Ovary (tissue), 10 donors: ENCODE measurements at places on chromosomes 4 and X. TPM values are rescaled to one million over a fixed set of nuclear protein-coding genes. Genes with fewer than 3 reads are reported as not detected.

The PABPC1L2A gene
- not detected for total RNA-seq

- H3K36me3 ChIP-seq = no peaks in the 10 kb centered on the region
- H3K4me1 ChIP-seq = peaks cover 2% of the 10 kb centered on the region
- H3K4me3 ChIP-seq = no peak overlapping the region
- no peak for DNase-seq
- no peaks in the 10 kb centered on the region for H3K27me3 ChIP-seq
- no peak overlapping the region for H3K27ac ChIP-seq
These were observed 55.9 kb downstream of the CRMP1 start for GRCh38 chr4:5836943-5837342.

The NUP54 gene
- 51.2 TPM for total RNA-seq

The CT45A7 gene
- total RNA-seq = not detected

- no peaks in the 10 kb centered on the region for H3K36me3 ChIP-seq
- no peak for DNase-seq
- no peaks in the 10 kb centered on the region for H3K27me3 ChIP-seq
- H3K4me1 ChIP-seq = no peaks in the 10 kb centered on the region
These were observed 152.7 kb upstream of the FAM241A start for GRCh38 chr4:111992351-111993168.

DNA sequence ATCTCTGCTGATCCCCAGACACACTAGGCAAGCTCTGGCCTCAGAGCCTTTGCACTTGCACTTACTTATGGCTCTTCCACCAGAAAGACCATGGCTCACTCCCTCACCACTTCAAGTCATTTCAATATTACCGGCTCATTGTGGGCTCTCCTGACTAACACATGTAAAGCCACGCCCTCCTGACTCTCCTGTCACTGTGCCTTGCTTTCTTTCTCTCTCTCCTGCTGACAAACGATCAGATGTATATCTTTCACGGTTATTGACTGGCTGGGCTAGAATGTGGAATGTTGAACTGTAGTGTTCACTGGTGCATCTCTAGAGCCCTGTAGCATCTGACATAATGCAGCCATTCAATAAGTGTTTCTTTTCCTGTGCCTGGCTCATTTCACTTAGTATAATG lies 425.1 kb downstream of the RAB28 start:
- no peak overlapping the region for H3K4me3 ChIP-seq
- no peaks in the 10 kb centered on the region for H3K27me3 ChIP-seq
- no peak for DNase-seq
- H3K36me3 ChIP-seq = no peaks in the 10 kb centered on the region
- H3K4me1 ChIP-seq = no peaks in the 10 kb centered on the region

The SPATA4 gene
- total RNA-seq = not detected

DNA sequence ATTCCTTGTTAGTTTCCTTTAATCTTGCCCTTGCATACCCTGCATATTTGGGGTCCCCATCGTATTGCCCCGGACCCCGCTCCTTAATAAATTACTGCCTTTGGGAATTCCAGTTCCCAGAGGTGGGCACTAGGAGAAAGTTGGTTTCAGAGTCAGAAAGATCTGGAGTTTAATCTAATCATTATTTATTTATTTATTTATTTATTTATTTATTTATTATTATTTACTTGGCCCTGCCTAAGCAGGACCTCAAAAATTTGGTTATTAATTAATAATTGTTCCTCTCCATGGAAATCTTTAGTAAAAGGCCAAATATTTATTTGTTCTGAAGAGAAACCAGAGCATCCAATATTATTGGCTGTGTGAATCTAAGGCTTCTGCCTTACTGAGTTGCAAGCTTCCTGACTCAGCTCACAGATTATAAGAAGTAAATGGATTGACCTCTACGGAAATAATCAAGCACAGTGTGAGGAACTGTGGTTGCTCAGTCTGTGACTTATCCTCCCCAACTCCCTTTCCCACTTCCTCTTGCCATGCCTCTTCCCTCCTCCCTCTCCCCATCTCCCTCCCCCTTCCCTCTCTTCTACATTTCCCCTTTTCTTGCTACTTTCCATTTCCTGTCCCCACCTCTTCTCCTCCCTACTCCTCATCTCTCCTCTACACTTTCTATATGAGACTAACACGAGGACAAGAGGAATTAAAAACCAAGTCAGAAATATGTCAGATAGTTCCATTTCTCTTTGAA lies 61.5 kb upstream of the AP1S2 start:
- no peaks in the 10 kb centered on the region for H3K36me3 ChIP-seq
- DNase-seq = no peak
- H3K4me1 ChIP-seq = no peaks in the 10 kb centered on the region
- no peaks in the 10 kb centered on the region for H3K27me3 ChIP-seq

DNA sequence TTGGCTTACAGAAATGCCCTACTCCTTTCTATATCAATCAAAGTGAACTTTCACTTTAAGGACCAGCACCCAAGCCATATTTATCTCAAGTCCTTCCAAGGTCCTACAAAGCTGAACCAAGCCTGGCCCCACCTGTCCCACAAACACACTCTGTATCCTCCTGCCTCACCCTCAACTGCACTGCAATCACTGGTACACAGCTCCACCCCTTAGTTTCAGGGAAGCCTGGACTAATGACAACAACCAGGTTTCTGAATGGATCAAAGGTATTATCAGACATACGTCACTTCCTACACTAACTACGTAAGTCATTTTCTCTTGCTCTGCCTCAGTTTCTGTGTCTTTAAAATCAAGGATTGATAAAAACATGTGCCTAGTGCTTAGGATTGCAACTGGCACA lies 205.6 kb upstream of the HS3ST1 start:
- H3K4me3 ChIP-seq = no peak overlapping the region
- no peaks in the 10 kb centered on the region for H3K36me3 ChIP-seq
- no peaks in the 10 kb centered on the region for H3K27me3 ChIP-seq
- no peak overlapping the region for H3K27ac ChIP-seq

DNA sequence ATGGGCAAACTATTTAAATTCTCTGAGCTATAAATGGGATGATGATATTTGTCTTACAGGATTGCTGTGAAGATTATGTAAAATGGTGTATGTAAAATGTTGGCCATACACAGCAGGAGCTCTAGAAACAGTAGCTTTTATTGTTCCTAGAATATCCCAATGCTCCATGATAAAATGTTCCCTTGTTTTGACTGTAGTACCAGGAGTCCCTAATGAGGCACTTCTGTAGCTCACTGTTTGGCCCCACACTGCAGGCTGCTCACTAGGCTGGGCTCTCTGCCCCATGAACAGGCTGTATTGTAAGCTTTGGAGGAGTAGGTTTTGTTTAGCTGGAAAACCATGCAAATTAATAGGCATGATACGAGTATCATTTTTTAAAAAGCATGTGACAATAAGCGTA lies 3.3 kb upstream of the FGA start:
- no peak overlapping the region for H3K4me3 ChIP-seq
- H3K27me3 ChIP-seq = no peaks in the 10 kb centered on the region
- DNase-seq = no peak
- no peaks in the 10 kb centered on the region for H3K4me1 ChIP-seq

The EDA2R gene
- 6.0 TPM for total RNA-seq

- H3K4me1 ChIP-seq = no peaks in the 10 kb centered on the region
- no peak for DNase-seq
- H3K27ac ChIP-seq = no peak overlapping the region
- H3K4me3 ChIP-seq = no peak overlapping the region
- H3K36me3 ChIP-seq = no peaks in the 10 kb centered on the region
- no peaks in the 10 kb centered on the region for H3K27me3 ChIP-seq
These were observed 16.0 kb downstream of the TNMD start for GRCh38 chrX:100600758-100601157.

The TFE3 gene
- 58.4 TPM for total RNA-seq

GRCh38 chrX:11461201-11462001 lies 168.2 kb downstream of the AMELX start:
- no peaks in the 10 kb centered on the region for H3K27me3 ChIP-seq
- H3K27ac ChIP-seq = no peak overlapping the region
- no peak overlapping the region for H3K4me3 ChIP-seq

DNA sequence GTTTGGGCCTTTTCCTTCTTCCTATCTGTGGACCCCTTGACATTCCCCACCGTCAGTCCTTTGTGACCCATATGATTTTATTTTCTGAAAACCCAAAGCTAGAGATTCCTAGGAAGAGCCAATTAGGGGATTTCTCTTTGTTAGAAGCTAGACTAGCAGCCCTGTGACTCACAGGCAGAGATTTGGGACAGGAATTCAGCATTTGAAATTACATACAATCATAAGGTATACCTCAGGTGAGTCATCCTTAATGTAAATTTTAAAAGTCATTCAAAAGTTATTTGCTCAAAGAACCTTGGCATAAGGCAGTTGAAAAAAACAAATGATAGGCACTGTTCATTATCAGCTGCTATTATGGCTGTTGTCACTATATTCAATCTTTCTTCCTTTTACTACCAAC lies 40.6 kb downstream of the USP26 start:
- no peak for DNase-seq
- no peaks in the 10 kb centered on the region for H3K27me3 ChIP-seq
- no peak overlapping the region for H3K4me3 ChIP-seq
- no peak overlapping the region for H3K27ac ChIP-seq
- no peaks in the 10 kb centered on the region for H3K36me3 ChIP-seq
- no peaks in the 10 kb centered on the region for H3K4me1 ChIP-seq

DNA sequence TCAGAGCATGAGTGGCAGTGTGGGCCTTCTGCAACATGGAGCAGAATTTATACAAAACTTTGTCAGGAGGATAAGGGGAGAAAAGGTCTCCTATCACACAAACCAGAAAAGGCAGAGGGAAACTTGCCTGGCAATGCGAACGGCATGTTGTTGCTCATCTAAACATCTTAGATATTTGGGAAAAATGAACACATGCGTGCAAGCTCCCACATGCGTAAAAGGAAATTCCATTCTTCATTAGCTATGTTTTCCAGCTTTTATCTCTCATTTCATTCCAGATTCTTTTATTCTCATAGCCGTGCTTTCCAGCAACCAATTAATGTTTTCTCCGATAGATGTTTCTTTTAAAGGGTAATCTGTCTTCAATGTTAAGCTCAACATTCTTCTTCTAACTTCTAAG lies 31.3 kb upstream of the GBA3 start:
- no peak for DNase-seq
- H3K4me1 ChIP-seq = no peaks in the 10 kb centered on the region
- no peaks in the 10 kb centered on the region for H3K27me3 ChIP-seq
- no peak overlapping the region for H3K4me3 ChIP-seq

DNA sequence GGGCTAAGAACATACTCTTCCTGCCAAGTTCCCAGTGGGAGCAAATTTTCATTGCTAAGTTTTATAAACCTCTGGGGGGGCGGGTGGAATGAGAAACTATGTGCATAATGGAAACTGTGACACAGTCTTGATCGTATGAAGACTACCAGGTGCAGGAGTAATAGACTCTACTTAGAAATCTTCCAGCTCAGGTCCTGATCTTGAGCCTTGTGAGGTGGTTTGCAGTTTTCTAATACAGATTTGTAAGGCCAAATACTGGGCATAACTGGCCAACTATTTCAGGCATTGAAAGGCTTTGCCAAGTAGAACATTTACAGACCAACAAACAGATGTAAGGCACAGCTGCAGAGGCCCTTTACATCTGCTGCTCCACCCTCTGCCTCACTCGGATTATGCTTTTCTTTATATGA lies 89.7 kb upstream of the CBR4 start:
- no peak for DNase-seq
- H3K36me3 ChIP-seq = no peaks in the 10 kb centered on the region
- H3K4me3 ChIP-seq = no peak overlapping the region
- no peaks in the 10 kb centered on the region for H3K27me3 ChIP-seq
- H3K4me1 ChIP-seq = peaks cover 9% of the 10 kb centered on the region
- no peak overlapping the region for H3K27ac ChIP-seq

DNA sequence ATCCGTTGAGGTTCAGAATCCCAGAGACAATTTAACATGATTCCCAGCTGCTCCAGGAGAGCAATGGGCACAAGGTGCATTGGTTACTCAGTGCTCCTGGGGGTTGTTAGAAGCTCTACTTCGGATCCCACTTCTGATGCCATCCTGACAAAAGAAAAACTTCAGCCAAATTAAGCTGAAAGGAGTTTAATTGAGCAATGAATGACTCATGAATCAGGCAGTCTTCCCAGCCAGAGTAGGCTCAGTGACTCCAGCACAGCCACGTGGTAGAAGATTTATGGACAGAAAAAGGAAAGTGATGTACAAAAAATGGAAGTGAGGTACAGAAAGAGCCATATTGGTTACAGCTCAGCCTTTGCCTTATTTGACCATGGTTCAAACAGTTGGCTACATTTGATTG lies 95.7 kb downstream of the PWWP3B start:
- H3K27ac ChIP-seq = no peak overlapping the region
- no peaks in the 10 kb centered on the region for H3K27me3 ChIP-seq
- H3K36me3 ChIP-seq = no peaks in the 10 kb centered on the region
- no peak overlapping the region for H3K4me3 ChIP-seq
- no peak for DNase-seq
- no peaks in the 10 kb centered on the region for H3K4me1 ChIP-seq

The RBM46 gene
- 0.15 TPM for total RNA-seq

The ARMCX4 gene
- 26.2 TPM for total RNA-seq

The CSN3 gene
- total RNA-seq = not detected

The SSX4 gene
- total RNA-seq = not detected

DNA sequence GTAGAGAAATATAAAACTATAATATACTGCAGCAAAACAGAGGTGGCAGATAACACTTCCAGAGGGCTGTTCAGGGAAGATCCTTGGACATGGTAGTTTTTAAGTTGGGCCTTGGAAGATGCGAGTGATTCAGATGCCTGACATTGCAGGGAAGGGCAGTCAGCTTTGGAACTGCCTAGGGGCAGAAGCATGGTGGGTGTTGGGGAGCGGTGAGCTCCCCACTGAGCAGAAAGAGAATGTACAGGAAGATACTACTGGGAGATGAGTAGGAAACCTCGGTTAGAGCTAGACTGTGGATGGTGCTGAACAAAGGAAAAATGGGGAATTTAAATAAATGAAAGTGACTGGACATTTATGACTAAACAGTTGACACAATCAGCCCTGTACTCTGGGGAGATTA lies 24.9 kb upstream of the SEC24B start:
- no peaks in the 10 kb centered on the region for H3K36me3 ChIP-seq
- no peaks in the 10 kb centered on the region for H3K27me3 ChIP-seq
- H3K4me3 ChIP-seq = no peak overlapping the region
- H3K4me1 ChIP-seq = no peaks in the 10 kb centered on the region
- DNase-seq = no peak

The F11 gene
- not detected for total RNA-seq

- no peaks in the 10 kb centered on the region for H3K27me3 ChIP-seq
- peaks cover 4% of the 10 kb centered on the region for H3K4me1 ChIP-seq
- no peaks in the 10 kb centered on the region for H3K36me3 ChIP-seq
- no peak overlapping the region for H3K4me3 ChIP-seq
These were observed 34.9 kb downstream of the ELF2 start for GRCh38 chr4:139142087-139142486.

The SCRG1 gene
- total RNA-seq = 0.13 TPM

The TIMM8A gene
- 12.4 TPM for total RNA-seq

DNA sequence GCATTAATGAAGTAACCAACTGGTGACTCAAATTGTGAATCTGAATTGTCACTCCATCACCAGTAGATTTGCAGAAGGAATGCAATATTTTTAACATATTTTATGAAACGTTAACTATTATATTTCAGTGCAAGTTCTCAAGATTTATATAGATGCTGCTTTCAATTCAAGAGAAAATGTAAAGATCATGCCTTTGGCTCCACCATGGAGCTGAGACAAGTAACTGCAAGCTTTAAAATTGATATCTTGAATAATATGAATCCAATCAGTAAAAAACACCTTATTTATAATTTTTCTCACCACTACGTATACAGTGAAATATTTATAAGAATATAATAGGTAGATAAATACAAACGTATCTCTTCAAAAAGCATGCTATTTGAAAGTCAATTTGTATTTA lies 27.8 kb upstream of the GALNTL6 start:
- DNase-seq = no peak
- H3K4me1 ChIP-seq = no peaks in the 10 kb centered on the region
- H3K27ac ChIP-seq = no peak overlapping the region
- H3K4me3 ChIP-seq = no peak overlapping the region
- H3K36me3 ChIP-seq = no peaks in the 10 kb centered on the region
- H3K27me3 ChIP-seq = no peaks in the 10 kb centered on the region
